ENCODE measurements at places on chromosomes 4 and X.

GRCh38 chr4:107379054-107379869 is 340.8 kb downstream of the PAPSS1 start:
- no peak for DNase-seq

GRCh38 chr4:80204433-80205011 is 7.2 kb downstream of the PRDM8 start:
- DNase-seq = no peak

DNA sequence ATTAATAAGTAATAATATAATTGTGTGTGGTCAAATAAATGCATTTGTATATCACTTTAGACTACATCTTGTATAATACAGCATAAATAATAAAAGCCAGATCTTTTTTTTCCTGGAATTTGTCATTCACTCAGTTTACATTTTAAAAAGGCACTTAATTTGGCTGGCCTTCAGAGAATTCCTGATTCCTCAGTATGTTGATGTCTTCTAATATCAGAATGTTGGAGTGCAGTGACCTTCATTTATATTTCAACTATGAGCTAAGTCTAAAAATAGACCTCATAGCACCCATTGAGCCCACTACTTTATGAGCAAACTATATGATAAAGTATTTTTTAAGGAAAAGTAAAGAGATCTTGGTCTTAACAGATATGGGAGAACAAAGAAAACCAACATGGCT is 27.8 kb downstream of the ZNF330 start:
- DNase-seq = no peak

DNA sequence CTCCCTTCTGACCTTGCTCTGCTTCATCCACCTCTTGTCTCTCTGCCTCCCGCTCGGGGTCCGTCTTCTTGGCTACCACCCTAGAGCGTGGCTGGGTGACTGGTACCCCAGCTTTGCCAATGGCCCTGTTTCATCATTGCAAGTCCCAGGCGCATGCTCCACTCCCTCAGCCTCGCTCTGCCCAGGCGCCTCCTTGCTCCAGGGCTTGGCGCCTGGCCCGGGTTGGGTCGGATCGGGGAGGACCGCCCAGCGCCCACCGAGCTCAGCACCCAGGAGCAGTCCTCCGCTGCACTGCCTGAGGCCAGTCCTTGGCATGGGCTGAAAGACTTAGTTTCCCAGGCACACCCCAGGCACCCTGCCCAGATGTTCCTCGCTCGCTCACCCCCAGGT is 577 bp downstream of the BGN start:
- no peak for DNase-seq

DNA sequence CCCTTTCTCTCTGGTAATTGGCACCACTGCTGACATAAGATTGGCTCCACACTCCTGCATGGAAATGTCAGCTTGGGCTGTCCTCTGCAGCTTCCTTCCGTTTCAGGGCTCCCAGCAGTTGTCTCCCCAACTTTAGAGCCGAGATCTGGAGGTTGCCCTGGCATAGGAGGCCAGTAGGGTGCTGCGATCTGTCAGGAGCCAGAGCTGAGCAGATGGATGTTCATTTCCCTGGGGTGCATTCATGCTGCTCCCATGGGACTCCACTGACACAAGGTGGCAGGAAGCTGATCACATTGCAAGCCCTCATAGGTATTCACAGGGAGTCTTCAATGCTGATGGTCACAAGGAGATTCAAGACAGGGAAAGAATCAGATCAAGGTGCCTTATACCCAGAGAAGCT is 116.6 kb upstream of the RAI2 start:
- DNase-seq = no peak

DNA sequence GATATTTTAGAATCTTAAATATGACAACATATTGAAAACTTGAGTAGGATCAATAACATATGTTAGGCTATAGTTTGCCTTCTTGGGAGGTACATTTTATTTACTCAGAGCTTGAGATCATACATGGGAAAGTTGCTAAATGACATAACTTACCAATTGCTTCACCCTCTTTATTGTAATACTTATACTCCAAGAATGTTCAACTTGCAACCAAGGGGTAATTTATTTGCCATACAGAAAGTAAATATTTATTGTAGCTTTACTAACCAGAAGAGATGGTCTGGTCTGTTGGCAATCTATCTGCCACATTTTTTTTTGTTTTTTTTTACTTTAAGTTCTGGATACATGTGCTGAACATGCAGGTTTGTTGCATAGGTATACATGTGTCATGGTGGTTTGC is 426.6 kb downstream of the ARHGAP24 start:
- no peak for DNase-seq

GRCh38 chr4:41258783-41259182 is 2.1 kb downstream of the UCHL1 start:
- no peak for DNase-seq

DNA sequence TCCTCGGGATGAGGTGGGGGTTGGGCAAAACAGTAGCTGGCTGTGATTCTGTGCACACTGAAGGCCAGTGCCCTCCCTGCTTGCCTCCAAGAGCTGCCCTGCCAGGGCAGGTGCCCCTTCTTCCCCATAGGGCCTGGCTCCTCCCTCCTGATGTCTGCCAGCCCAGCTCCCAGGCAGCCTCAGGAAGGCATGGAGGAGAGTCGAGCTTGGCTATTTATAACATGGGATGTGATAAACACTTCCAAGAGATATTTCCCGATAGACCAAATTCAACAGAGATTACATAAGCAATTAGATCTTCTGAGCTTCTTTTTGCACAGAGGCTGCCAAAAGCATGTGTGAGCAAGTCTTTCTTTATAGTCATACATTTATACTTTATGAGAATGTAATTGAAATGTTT is 45.3 kb upstream of the PJA1 start:
- DNase-seq = no peak

DNA sequence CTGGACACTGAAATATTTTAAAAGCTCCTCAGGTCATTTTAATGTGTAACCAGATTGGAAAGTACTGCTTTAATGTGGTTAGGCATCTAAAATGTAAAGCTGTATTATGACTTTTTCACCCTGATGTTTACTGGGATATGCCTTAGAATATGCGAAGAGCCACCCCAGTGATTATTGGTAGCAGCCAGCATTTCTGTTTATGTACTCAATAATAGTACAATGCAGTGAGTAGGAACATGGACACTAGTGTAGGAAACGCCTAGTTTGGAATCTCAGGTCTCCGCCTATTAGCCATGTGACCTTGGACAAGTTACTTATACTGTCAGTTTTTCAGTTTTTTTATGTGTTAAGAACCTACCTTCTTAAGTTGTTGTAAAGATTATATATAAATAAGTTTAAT is 446.0 kb upstream of the PITX2 start:
- DNase-seq = no peak

GRCh38 chrX:72020204-72020603 is 109.6 kb downstream of the NHSL2 start:
- no peak for DNase-seq

DNA sequence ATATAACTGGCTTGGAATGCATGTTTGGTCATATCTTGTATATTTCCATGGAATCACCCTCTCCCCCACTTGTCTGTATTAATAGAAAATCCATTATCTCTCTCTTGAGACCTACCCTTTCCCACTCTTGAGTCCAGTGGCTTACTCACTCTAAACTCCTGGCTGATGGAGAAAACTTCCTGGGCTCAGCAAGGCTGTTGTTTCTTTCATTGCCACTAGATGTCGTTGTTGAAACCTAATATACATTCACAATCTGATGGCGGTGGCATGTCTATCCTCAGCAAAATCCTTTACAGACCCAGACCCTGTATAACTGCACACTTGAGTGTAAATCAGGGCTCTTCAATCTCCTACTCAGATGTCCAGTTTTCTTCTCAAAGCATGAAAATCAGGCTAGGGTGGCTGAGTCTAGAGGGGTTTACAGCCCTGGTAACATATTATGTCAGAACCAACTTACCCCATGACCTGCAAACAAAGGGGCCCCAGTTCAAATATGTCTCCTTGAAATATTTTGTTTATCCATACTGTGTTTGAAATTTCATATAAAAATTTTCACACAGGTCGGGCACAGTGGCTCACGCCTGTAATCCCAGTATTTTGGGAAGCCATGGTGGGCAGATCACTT is 70.0 kb upstream of the FAM241A start:
- peak; percentile 6 for DNase-seq

Measured in T-cell (primary cell).